GM04503 (cell line): ENCODE measurements at places on chromosomes 2 and 18.

DNA sequence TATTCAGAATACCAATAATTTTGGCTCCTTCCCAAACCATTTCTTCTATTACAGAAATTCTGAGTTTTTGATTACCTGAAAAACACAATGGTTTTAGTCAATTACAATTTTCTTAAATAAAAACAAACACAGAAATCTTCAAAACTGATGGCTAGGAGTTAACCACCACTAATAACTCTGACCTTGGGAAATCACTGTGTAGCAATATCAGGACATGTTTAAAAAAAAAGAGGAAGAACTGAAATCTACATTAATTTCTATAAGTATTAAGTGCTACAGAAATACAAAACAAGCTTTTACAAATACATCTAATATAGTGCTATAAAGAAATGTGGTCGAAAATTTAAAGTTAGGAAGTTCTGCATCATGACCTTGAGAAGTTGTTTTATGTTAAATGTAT lies 14.9 kb downstream of the L3MBTL4 start:
- no peak for DNase-seq

- DNase-seq, result no peak
Measured at GRCh38 chr2:160427629-160428404, 65.8 kb downstream of the RBMS1 start.

DNA sequence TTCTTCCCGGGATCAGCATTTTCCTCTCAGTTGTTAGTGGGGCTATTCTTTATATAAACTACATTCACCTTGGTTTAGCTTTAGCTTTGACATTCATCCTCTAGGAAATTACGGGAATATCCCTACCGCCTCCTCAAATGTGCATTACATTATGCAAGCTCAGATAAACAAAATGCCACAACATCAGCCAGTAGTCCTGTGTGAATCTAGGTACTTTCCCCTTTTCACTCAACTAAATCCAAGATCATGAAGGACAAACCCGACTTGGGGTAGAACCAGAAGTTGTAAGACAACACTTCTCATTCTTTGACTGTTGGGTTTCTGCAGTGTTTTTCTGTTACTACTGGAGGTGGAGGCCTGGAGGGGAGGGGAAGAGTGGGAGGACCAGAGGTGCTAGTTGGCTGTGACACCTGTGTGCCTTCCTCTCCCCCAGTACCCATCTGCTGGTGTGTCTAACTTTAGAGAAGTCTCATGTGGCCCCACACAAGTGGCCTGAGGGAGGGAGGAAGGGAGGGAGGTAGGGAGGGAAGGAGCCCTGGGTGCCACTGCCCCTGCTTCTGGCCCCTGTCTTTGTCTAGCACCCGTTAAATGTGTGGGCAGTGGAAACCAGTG lies 84.8 kb upstream of the BCL2L11 start:
- DNase-seq, result no peak

DNA sequence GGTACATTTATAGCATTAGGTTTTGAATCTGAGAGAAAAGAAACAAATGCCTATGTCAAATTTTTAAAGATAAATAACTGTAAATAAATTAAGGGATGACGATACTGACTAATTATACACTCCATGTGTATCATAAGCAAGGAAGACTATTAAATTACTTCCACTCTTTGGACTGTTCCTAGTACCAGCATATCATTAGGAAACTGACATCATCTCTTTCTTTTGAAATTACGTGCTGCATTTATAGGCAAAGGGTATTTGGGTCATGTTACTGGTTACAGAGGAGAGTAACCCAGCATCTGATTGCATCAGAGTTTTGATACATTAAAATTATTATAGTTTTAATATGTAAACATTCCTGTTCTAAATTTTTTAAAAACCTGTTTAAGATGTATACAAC lies 309.7 kb downstream of the XIRP2 start:
- DNase-seq, result no peak
